Activated naive CD4-positive, alpha-beta T cell (primary cell): ENCODE measurements at places on chromosomes 7 and 10.

GRCh38 chr10:74906611-74907198 is 80.3 kb downstream of the KAT6B start:
- DNase-seq: no peak

- DNase-seq: no peak
These were observed 2.0 kb downstream of the BAG3 start for GRCh38 chr10:119653209-119653608.

- DNase-seq: no peak
These were observed 276.9 kb downstream of the CSTF2T start for GRCh38 chr10:51422311-51423120.

GRCh38 chr10:73799899-73800559 is 11.4 kb downstream of the NDST2 start:
- no peak for DNase-seq

GRCh38 chr10:62817121-62817765 is 1.1 kb upstream of the EGR2 start:
- DNase-seq: peak; percentile 22
